Central memory CD8-positive, alpha-beta T cell (primary cell): ENCODE measurements at places on chromosomes 2 and 18.

- DNase-seq = no peak
Observed at GRCh38 chr2:233844064-233844807, 10.1 kb downstream of the HJURP start.

DNA sequence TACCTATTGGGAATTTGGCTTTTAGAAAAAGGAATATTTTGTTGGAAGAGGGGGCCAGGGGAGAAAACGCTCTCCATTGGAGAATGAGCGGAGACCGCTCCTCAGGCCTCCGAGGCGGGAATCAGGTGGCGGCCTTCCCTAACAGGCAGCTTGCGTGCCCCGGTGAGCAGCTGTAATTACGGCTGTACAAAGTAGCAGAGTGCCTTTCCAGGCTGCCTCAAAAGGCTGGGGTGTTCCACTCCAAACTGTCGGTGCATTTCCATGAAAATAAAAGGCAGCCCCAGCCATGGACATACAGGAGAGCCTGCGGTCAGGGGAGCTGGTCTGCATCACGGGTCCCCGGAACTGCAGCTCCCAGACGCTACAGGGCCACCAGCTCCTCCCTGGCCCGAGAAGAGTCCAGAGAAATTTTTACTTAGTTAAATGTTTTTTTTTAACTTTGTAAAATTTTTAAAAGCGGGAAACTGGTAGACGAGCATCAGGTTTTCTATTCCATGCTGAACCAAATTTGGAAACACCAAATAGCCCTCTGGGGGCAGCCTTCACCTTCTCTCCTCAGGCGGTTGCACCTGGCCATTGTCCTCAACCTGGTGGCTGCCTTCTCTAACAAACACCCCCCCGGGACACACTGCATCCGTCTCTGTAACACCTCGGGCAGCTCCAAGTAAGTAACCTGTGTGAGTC, 209.3 kb upstream of the SALL3 start:
- no peak for DNase-seq

- DNase-seq = peak; percentile 91
Observed at GRCh38 chr2:19901442-19902215, at the start of gene TTC32. Gene TTC32 (minus strand): TSS chr2:19901983. CDS start chr2:19901854, 129 bp downstream.

DNA sequence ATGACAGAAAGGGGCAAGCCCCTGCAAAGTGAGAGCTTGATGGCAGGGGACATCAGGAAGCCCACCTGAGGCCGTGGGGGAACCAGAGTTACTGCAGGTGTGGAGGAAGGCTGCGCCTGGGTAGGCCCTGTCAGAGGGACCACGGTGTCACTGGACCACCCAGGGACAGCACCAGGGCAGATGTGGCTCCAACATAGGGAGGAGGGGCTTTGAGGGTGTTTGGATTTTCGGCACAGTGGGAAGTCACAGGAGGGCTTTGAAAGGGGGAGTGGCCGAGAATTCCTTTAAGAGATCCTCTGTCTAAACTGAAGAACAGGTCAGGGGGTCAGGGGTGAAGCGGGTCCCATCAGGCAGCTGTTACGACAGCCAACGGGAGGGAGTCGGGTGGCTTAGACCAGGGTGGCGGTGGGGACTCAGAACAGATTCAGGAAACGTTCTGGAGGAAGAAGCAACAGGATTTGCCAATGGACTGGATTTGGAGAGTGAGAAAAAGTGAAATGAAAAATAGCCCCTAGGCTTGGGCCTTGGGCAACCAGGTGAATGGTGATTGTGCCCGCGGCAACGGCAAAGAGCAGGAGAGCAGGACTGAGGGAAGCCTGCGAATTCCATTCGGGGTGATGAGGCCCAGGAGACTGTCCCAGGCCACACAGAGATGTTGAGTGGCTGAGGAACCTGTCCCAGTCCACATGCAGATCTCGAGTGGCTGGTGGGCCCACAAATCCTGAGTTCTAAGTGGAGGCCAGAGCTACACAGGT, 166.1 kb downstream of the LAMA1 start:
- DNase-seq = no peak

- DNase-seq = no peak
Observed at GRCh38 chr18:35055105-35055504, 13.9 kb downstream of the MAPRE2 start.

DNA sequence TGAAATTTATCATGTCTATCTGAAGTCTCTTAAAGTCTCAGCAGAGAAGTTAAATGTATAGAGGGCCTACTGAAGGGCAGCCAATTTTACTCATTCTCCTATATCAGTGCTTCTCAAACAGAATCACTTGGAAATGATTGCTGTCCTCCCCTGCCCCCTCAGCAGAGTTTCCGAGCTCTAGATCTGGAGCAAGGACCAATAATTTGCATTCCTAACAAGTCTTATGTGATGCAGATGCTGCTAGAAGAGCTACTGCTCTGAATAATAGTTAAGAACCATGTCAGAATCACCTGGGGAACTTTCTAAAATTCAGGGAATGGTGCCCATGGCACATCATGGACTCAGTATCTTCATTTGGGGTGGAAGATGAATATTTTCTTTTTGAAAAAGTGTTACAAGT, 105.6 kb upstream of the EPHA4 start:
- DNase-seq = no peak

DNA sequence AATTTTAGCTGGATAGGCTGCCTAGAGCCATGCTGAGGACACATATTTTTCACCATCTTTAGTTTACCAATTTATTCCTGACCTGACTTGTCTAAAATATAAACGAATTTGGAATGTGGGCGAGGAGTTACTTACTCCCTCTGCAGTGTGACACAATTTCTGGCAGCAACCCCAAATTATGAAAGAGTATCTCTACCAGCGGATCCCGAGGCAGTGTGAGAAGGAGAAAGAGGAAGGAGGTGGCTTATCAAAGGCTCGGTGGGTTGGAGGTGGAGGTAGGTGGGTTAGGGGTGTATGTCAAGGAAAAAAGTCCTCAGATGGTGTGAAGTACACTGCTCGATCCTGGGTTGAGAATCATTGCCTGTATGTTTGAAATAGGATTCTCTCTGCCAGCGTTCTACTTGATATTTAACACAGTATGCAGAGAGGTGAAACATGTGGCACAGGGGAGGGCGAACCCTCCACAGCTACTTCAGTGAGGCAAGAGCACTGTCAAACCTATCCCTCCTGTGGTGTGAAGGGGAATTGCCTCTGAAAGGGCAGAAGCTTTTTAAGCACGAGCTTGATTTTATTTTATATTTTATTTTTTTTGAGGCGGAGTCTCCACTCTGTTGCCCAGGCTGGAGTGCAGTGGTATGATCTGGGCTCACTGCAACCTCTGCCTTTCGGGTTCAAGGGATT, 76.0 kb downstream of the RFTN2 start:
- no peak for DNase-seq

DNA sequence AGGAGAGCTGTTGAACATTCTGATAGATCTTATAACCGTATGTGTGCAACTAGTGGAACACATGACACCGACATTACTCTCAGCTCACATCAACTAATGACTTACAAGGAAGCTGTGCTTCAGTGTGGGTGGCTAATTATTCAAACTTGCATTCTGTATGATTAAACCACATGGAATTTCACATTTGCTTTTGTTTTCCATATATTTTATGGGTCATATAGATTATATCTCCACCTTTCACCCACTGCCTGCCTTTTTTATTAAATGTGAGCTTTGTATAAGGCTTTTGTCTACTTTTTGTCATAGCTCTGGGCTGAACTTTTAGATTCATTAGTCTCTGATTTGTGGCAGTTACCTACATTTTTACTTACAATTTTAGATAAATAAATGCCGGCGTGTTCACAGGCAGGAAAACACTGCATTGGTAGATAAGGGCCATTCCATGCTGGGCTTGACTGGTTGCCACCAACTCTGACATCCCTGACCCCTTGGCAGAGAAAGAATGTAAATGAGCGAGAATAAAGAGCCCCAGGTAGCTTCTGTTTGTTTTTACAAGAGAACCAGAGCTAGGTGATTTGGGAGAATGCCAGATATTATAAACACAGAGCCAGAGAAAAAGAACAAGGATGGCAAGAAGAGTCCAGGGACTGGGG, 35.7 kb downstream of the LYPD6 start:
- no peak for DNase-seq

DNA sequence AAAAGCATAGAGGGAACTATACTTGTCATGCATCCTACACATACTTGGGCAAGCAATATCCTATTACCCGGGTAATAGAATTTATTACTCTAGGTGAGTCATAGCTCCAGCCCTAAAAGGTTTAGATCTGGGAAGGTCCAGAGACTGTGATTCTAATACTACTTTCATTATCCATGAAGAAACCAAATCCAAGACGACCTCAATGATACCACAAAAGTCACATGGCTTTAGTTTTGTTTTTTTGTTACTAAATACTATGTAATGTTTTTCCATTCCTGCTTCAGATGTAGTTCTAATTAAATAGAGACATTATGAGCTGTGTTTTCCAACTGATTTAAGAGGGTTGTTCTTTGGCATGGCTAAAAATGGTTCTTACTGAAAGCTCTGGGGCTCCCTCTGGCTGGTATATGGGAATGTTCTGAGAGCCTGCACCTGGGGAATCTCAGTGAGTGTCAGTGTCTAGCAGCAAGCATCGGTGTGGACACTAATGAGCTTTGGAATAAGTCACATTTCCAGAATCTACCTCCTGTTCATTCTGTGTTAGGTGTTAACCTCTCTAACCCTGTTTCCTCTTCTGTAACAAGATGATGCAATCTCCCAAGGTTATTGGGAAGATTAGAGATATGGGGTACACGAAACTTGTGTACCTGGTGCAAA, 20.5 kb upstream of the IL1RL2 start:
- DNase-seq = no peak

DNA sequence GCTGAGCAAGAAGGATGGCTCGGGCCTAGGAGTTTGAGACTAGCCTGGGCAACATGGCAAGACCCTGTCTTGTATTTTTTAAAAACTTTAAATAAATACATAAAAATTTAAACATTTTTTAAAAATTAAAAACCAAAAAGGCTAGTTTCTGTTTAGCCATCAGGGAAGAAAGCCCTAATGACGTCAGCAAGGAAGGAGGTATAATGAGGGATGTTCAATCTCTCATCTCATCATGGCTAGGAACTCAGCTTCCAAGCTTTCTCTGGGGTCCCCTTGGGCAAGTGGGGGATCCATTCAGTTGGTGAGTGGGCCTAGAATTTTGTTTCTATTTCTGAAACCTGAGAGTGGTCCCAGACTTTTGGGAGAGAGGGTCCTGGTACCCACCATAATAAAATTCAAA, 35.1 kb upstream of the SLC25A52 start:
- DNase-seq = no peak

DNA sequence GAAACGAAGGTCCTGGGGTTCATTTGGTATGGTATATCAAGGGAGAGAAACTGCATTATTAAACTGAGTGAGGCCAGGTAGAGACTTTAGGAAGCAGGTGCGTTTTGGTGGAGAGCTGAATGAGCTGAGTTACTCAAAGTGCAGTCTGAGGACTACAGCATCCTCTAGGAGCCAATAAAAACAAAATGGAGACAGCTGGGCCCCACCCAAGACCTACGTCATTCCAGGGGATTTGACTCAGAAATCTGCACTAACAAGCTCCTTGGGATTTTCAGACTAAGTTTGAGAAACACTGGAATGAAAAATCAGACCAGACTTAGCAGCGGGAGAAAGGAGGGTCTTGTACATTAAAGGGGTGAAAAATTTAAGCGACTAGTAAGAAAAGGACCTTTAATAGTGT, 131.5 kb downstream of the UXS1 start:
- DNase-seq = no peak

DNA sequence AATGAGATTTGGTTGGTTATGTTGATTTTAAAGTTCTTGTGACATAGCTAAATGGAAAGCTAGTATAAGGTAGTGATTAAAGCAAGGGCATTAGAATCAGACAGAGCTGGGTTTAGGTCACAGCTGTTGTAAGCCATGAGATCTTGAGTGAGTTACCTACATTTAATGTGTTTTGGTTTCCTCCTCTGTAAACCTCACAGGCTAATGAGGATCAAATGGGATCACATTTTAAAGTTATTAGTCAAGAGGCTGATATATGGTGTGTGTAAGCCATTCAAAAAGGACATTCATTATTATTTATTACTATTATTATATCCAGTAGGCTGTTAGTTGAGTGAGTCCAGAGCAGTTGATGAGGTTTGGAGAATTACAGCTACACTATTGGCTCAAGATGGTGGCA, 416.2 kb downstream of the IRS1 start:
- DNase-seq = no peak

DNA sequence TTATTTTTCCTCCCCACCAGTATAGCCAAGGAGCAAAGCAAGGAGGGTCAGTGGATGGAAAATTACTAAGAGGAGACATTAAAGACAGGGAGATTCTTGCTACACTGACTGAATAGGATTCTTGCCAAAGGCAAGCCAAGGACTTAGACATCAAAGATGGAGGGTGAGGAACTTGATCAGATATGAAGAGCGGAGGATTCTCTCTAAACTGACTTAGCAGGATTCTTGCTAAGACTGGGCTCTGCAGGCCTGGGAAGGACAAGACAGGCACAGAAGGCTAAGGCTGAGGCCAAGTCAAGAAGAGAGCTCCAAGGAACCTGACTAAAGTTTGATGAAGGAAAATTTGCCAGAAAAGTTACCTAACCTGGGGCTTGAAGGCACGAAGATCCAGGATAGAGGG, 143.9 kb upstream of the RMP24 start:
- no peak for DNase-seq

DNA sequence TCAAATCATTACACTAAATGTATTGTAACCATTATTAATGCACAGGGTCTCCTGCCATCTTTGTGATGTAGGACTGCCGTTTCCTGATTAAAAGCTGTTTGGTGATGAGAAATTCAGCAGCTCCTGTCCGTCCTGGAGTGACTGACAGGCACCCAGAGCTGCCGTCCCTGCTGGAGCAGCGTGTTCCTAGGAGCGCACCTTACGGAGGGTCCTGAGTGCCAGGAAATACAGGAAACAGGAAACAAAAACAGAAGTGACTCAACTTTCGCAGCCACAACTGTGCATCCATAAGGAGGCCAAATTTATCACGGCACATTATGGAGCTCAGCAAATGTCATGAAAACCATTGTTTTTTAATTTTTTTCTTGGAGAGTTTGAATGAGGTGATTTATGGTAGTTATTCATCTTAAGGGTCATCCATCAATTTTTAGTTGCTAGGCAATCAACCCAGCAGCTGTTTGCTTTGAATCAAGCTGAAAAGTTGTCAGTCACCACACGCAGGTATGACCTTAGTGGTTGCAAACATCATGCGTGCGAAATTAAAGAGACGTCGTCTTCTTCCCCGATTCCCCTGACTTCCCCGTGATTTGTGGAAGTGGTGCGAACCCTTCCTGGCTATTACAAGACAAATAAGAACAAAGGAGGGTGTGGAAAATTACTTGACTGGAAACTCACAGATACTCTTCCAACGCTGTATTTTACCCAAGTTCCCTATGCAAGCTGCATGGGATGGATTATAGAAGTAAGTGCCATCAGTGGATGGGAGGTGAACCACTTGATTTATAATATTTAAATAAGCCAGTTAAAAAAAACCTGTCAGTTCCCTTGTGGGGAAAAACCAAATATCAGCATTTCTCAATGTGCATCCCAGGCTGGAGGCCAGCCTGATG, 19.8 kb downstream of the TSHZ1 start:
- DNase-seq = no peak
